Kidney (tissue), 22 donors: ENCODE measurements at places on chromosomes 5 and 9.

GRCh38 chr5:179265514-179266290 lies 79.6 kb downstream of the ADAMTS2 start:
- DNase-seq = peak; percentile 92

- no peak for DNase-seq
These were observed 45.0 kb upstream of the DMRTA1 start for GRCh38 chr9:22401671-22402070.

GRCh38 chr9:133048595-133048994 lies 13.2 kb upstream of the CEL start:
- DNase-seq = no peak

DNA sequence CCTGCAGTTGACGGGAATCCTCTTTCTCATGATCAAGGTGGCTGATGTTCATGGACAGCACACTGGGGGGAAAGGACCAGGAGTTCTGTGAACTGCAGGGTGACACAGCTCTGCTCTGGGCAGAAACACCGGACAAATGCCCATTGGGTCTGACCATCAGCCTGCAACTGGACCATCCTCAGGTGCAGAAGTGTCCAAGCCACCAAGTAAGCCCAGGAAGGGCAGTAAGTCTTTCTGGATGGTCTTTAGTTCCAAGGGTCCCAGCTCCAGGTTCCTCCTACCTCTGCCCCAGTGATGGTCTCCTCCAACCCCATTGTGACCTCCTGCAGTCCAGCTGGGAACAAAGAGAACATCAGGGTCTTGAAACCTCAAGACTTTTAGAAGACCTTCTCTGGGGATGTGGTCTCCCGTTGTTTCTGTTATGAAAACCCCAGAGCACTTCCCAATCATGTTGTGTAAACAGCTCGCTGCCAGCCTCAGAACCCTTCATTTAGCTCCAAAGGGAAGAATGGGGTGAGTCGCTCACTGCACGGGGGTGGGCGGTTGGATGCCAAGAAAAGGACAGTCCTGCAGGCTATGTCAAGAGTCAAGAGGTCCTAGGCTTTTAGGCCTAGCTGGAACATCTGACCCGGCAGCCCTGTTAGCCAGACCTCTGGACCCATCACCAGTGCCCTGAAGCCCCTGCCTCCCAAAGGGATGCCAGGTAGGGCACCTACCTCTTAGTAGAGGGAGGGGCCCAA lies 41.8 kb upstream of the TCF7 start:
- no peak for DNase-seq

GRCh38 chr5:117662361-117662760 lies 1087.7 kb upstream of the SEMA6A start:
- no peak for DNase-seq

GRCh38 chr5:16520841-16521240 lies 55.2 kb upstream of the ZNF622 start:
- no peak for DNase-seq

GRCh38 chr9:133677126-133678010 lies 41.2 kb downstream of the DBH start:
- DNase-seq = no peak
